ENCODE measurements at places on chromosomes 2 and 18.

DNA sequence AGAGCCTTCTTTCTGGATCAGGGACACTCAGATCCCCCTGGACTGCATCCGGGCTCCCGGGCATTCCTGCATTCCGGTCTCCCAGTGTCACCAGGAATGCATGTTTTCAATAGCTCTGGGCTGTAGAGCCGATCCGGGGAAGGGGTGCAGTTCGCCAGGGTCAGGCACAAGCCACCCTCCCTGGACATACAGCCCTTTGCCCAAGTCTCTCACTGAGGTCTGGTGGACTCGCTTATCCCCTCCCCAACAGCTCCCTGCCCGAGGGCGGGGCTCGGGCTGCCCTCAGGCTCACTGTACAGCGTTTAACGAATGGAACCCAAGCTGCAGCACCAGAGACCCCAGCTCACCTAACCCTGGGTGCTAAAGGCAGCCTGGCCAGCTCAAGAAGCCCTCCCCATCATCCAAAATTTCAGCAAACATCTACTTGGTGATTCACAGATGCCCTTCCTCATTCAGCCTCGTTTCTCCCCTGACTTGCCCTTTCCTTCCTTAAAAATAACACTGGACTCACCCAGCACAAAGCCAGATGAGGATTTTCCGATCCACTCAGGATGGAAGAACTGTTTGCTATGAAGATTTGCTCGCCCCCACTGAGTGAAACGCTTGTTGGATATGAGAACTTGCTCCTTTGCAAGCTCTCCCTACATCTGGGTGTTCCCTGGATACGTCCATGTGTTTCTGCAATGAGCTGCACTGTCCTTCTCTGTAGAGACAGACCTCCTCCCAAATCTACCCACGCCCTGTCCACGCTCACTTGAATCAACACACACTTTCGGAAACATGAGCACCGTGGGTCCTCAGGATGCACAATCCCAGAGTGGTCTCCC is 58.1 kb downstream of the PXDN start:
- no peak for DNase-seq

GRCh38 chr2:164953279-164953678 is 2.0 kb downstream of the SLC38A11 start:
- no peak for DNase-seq

DNA sequence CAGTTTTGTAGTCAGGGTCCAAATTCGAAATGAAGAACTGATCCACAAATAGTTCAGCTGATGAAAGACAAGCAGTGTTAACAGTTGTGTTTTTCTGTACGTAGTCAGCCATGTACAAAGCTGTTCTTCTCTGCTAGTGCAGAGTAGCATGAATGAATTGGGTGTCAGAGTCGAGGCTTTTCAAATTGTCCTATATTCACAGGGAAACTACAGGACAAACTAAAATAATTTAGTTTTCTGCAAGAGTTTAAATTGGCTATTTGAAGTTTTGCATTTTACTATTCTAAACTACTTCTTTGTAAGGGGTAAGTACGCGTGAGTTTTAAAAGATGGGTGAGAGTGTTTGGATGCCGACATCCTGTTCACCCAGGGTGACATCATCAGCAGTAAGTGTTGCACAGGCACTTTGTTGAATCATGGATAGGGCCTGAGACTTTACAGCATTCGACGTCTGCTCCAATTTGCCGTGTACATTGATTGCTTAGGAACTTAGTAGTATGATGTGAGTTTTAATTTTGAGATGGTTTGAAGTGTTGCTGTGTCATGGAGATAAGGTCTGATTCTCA is 147.2 kb upstream of the NFATC1 start:
- DNase-seq, result no peak

DNA sequence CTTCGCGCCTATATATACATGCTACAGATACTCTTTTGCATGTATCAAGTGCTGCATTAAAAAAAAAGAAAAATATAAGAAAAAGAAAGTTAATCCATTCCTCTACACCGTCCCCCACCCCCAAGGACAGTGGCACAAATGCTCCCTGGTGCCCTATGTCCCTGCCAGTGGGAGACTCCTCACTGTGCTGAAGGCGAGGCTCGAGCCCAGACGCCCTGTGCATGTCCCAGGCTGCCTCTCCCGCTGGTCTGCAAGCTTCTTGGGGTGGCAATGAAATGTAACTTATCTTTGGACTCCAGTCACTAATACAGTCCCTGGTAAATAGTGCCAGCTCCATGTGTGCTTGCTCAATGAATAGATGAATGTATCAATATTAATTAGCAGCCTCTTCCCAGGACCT is 185.6 kb upstream of the SMAD2 start:
- no peak for DNase-seq

DNA sequence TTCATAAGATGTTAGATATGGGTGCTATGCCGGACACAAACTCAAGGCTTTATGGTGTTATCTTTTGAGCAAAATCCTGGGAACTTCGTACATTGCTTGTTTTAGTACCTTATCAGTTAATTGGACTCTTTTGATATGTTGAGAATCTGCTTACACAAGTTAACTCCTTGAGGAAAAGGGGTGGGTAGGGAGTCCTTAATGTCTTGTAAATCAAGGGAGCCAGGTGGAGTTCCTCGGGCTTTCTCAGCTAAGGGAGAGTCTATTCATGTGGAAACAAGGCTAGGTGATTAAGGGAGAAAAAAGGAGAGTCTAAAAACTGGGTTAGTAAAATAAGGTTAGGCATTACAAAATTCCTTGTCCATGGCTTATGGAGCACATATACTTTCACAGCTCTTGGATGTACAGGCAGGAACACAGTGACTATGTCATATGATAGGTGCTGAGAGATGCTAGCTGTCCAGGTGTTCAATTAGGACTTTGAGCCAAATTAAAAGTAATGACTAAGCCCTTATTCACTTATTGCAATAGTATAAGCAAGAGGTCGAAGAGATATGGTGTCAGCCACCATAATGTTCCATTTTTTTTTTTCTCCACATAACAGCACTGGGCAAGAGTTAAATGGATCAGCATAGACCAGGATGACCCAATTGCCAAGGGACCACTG is 59.5 kb upstream of the DYNAP start:
- DNase-seq, result no peak

- no peak for DNase-seq
Measured at GRCh38 chr2:207241198-207241597, 75.5 kb upstream of the KLF7 start.

- DNase-seq, result no peak
Measured at GRCh38 chr2:30421026-30421603, 25.9 kb upstream of the LCLAT1 start.

DNA sequence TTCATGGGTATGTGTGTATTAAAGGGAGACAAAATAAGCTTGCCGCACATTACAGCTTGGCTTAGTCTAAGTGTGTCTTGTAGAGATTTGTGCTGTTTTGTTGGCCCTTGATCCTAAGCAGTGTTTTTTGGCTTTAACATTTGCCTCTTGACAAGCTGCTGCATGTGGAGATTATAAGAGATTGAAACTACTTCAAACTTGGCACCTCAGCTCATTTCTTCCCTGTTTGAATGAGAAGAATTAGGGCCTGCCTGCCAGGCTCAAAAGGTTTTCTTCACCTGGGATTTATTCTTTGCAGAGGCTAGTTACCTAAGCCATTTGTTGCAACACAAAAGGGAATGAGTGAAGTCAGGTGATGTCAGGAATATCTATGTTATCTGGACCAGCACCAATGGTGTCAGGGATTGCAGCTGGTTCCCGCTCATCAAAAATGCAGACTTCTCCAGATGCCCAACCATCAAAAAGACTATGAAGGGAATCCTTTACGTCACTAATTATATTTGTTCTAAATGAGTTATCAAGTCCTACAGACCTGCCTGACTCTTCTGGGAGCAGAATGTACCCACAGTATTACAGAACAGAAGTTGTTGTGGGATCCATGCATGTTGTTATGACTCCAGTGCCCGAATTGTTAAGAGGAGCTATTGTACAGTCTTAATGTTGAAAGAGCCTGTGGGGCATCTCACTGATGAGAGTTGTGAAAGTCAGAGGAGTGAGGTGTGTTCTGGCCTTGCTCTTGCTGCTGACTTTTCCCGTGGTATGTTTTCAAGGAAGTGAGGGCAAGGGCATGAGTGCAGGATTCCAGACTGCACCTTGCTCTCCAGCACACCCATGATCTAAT is 31.0 kb downstream of the ABCA12 start:
- DNase-seq, result no peak

- DNase-seq, result no peak
Measured at GRCh38 chr18:75141166-75141565, 67.8 kb downstream of the PTGR3 start.

GRCh38 chr2:196177124-196177523 is 5.7 kb upstream of the STK17B start:
- no peak for DNase-seq
